ENCODE measurements at places on chromosomes 3 and 15. TPM values are rescaled to one million over a fixed set of nuclear protein-coding genes. Genes with fewer than 3 reads are reported as not detected.

Gene IGSF10
- total RNA-seq: not detected

Gene TRIM42
- not detected for total RNA-seq

Gene C2CD4B
- not detected for total RNA-seq

- no peak overlapping the region for H3K4me3 ChIP-seq
- no peaks in the 10 kb centered on the region for H3K36me3 ChIP-seq
- H3K27me3 ChIP-seq: no peaks in the 10 kb centered on the region
- no peak overlapping the region for H3K27ac ChIP-seq
- no peaks in the 10 kb centered on the region for H3K4me1 ChIP-seq
- DNase-seq: no peak
Measured at GRCh38 chr3:114120211-114120610, 58.6 kb downstream of the DRD3 start.

GRCh38 chr15:98146031-98146820 lies 185.7 kb downstream of the ARRDC4 start:
- peaks cover 27% of the 10 kb centered on the region for H3K4me1 ChIP-seq
- no peaks in the 10 kb centered on the region for H3K36me3 ChIP-seq
- DNase-seq: no peak
- no peak overlapping the region for H3K27ac ChIP-seq

Measured in activated B cell treated with CpG ODN at 0.5 μM for 24 hours (primary cell).